ENCODE measurements at places on chromosomes 3 and 15. TPM values are rescaled to one million over a fixed set of nuclear protein-coding genes. Genes with fewer than 3 reads are reported as not detected.

DNA sequence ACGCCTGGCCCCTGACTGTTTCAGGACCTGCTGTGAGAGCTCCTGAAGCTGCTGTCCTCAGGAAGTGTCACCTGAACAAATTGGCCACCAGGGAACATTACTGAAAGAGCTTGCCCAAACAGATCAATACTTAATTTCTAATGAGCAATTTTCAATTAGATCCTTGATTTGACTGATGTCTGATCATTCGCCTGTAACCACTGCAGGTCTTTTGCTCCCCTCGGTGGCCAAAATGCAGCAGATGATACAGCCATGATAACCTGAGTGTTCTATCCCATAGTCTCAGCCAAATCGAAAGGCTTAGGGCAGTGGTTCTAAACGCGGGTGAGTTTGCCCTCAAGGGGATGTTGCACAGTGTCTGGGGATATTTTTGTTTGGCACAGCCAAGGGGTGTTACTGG is 57.6 kb upstream of the MEX3B start:
- DNase-seq, result no peak

Gene CD200
- 11.0 TPM for polyA plus RNA-seq

DNA sequence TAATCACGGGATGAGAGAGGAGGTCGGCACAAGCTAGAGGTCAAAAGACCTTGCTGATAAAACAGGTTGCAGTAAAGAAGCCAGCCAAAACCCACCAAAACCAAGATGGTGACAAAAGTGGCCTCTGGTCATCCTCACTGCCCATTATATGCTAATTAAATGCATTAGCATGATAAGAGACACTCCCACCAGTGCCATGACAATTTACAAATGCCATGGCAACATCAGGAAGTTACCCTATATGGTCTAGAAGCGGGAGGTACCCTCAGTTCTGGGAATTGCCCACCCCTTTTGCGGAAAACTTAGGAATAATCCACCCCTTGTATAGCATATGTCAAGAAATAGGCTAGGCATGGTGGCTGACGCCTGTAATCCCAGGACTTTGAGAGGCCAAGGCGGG is 4.3 kb upstream of the ULK4 start:
- DNase-seq, result no peak

DNA sequence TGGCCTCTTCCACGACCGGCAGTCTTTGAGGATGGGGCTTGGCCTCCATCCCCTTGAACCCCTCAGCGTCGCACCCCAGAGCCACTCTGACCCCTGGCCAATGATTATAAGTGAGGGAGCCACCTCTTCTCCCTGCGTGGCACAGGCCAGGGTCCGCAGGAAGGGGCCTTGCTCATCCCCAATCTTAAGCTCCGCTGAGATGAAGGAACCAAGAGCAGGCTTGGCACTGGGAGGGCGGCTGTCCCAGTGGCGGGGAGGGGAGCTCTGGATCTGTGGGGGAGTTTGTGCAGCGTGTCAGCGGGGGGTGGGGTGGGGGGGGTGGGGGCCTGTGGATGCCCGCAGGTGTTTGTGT is 13.8 kb upstream of the ADPGK start:
- no peak for DNase-seq

DNA sequence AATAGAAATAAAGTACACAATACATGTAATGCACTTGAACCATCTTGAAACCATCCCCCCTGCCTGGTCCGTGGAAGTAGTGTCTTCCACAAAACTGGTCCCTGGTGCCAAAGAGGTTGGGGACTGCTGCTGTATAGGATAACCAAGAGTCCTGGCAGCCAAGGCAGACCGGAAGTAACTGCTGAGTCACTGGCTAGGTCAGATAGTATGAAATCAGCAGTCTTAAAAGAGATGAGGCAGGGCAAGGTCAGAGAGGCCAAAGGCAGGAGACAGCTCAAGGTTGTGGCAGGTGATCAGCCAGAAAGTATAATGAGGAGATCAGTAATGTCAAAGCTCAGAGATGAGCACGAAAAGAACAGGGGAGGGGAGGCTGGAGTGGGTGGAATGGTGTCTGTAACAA is 60.2 kb downstream of the MAP3K13 start:
- DNase-seq, result no peak

DNA sequence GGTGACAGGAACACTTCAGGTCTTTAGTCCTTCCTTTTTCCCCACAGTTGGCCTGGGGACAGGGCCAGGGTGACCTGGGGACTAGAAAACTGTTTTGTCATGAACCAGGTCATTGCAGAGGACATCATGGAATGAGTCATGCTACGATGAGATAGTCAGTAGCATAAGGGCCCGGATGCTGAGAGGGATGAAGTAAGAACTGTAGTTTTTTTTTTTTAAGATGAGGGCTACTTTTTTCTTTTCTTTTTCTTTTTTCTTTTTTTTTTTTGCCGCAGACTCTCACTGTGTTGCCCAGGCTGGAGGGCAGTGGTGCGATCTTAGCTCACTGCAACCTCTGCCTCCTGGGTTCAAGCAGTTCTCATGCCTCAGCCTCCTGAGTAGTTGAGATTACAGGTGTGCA is 8.0 kb downstream of the MAP2K5 start:
- DNase-seq, result no peak
